Progenitor cell of endocrine pancreas (in vitro differentiated cells): ENCODE measurements at places on chromosomes 5 and 9.

GRCh38 chr5:50710838-50711237, 44.4 kb downstream of the PARP8 start:
- no peak for DNase-seq

GRCh38 chr9:16530669-16531642, 339.5 kb downstream of the BNC2 start:
- DNase-seq, result no peak

- no peak for DNase-seq
Observed at GRCh38 chr9:124054582-124055227, 43.1 kb downstream of the LHX2 start.

DNA sequence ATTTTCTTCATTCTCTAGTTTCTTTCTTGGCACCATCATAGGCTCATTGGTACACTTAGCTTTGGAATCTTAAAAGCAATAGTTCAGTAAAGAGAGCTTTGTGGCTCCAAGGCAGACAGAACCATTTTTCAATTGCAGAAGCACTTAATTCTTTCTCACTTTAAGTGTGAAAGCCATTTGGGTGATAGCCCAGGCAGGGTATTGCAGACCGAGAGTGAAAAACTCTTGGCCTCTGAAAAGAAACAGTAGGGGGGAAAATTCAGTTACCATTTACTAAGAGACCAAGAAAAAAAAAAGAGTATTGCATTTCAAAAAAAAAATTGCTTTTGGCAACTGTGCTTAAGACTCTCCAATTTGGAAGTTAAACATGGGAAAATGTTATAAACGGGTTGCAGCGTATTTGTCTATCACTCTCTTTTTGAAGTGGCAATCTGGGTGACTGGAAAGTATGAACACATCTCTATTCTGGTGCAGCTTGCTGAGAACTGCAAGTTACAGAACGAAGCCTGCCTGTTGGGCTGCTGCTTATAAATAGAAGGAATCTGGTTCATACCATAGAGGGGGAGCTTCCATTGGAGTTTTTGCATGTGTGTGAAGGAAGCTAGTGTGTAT, 170.5 kb downstream of the TLE4 start:
- no peak for DNase-seq

DNA sequence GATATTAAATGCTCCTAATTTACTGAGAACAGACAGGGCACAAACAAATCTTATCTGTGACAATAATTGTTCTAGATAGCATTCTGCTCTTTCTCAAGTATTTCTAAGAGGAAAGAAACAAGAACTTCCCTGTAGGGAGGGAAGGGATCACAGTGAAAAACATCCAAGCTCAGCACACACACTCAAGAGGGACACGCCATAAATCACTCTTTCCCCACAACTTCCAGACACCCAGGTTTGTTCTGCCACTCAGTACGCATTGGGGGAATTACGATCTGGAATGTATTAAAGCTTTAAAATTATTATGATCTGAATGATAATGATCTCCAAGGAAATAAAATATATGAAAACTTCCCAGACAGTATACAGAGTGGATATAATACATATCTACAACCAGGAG, 221.4 kb downstream of the GNA14 start:
- no peak for DNase-seq
